Mesothelial cell of epicardium (in vitro differentiated cells): ENCODE measurements at places on chromosomes 13 and 19. TPM values are rescaled to one million over a fixed set of nuclear protein-coding genes. Genes with fewer than 3 reads are reported as not detected.
A peak's percentile ranks its signal among the peaks of the same experiment; 100 is the strongest.

DNA sequence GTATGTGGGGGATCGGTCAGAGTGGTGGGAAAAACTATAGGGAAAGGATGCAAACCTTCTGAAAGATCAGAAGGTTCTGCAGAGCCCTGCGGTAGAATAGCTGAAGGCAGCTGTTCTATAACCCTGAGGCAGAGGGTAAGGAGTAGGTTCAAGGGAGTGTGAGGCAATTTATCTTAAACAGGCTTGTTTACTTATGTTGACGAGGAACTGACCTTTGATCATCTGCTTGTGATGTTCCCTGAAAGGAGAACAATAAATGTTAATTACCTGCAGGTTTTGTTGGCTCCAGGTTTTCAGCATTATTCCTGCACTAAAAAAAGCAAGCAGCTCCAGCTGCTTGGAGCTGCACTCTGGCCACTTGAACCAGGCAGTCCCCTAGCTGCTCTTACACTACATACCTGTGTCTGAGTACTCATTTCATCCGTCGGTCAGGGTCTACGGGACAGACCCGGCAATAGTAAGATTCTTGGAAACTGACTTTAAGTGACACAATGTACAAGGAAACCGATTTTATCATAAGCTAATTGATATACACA lies 202.1 kb downstream of the TBC1D4 start:
- DNase-seq, result no peak

- no peak for DNase-seq
Measured at GRCh38 chr13:114286808-114287207, 5.4 kb downstream of the UPF3A start.

- DNase-seq, result no peak
Measured at GRCh38 chr13:62964522-62964921, 1548.9 kb upstream of the PCDH20 start.

GRCh38 chr13:50187352-50188029 lies 172.2 kb downstream of the KCNRG start:
- no peak for DNase-seq

- DNase-seq, result peak; percentile 80
Measured at GRCh38 chr19:4534836-4535658, at the start of gene PLIN5. PLIN5 (minus strand) TSS chr19:4535224; CDS start chr19:4534074, 1,150 bp downstream.

DNA sequence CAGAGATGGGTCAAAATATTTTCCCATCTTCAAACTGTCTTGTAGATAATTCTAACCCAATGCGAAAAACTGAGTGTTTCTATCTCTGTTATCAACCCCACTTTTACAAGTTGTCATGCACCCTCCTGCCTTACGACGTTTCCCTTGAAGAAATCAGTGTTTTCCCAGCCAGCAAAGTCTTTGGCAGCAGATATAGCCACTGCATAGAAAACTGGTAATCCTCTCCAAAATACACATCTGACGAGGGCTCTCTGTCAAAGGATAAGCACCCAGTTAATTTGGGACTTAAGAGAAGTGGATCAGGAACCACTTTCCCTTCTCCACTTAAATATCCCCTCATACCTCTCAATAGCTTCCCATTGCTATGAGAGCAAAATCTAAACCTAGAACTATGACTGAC lies 351.9 kb upstream of the MIR17HG start:
- DNase-seq, result no peak

Gene S1PR2
- 34.6 to 36.9 TPM (median 34.9 TPM) in 3 replicates for total RNA-seq
